Heart right ventricle (tissue), 16 donors: ENCODE measurements at places on chromosomes 6 and 20.

- H3K27me3 ChIP-seq = no peaks in the 10 kb centered on the region
- H3K4me1 ChIP-seq = no peaks in the 10 kb centered on the region
- no peaks in the 10 kb centered on the region for H3K36me3 ChIP-seq
- no peak overlapping the region for H3K27ac ChIP-seq
- DNase-seq = no peak
- H3K4me3 ChIP-seq = no peak overlapping the region
Observed at GRCh38 chr6:69069881-69070280, 434.8 kb downstream of the ADGRB3 start.

- DNase-seq = peak; percentile 47
- H3K27ac ChIP-seq = no peak overlapping the region
- no peaks in the 10 kb centered on the region for H3K36me3 ChIP-seq
- H3K4me1 ChIP-seq = peaks cover 11% of the 10 kb centered on the region
- H3K4me3 ChIP-seq = peak overlapping the region; percentile 55
Observed at GRCh38 chr6:5851261-5851757, 155.4 kb downstream of the NRN1 start.

GRCh38 chr6:154500769-154501577, 9.5 kb downstream of the CNKSR3 start:
- no peaks in the 10 kb centered on the region for H3K27me3 ChIP-seq
- H3K27ac ChIP-seq = no peak overlapping the region
- no peak for DNase-seq
- H3K4me1 ChIP-seq = peaks cover 45% of the 10 kb centered on the region
- no peaks in the 10 kb centered on the region for H3K36me3 ChIP-seq

DNA sequence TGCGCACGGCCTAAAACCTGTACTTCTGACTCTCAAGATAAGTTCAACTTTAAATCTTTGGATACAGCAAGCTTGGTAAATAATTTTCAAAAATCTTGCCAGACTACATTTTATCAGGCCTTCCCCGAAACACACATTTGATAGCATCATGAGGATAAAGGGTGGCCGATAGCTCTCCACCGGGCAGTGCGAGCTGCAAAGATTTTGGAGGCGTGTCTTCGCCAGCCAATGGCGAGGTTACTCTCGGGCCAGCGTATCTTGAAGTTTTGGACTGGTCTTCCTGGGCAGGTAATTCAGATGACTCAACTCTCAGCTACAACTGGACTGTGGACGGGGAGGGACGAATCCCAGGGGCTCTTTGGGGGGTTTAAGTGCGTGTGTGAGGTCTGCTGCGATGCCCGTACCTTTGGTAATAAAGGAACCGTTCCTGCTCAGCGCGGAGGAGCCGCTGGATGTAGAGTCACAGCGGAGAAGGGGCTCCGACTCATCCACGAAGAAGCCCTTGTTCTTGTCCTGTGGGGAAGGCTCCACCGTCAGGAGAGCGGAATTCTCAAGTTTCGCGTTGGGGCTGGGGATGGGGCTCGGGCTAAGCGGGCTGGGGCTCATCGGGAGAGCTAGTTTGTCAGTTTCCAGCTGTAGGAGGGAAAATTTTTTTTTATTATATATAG, 75.3 kb downstream of the TNFRSF21 start:
- no peak overlapping the region for H3K27ac ChIP-seq
- peaks cover 6% of the 10 kb centered on the region for H3K4me1 ChIP-seq
- peaks cover 10% of the 10 kb centered on the region for H3K36me3 ChIP-seq
- H3K27me3 ChIP-seq = no peaks in the 10 kb centered on the region
- H3K4me3 ChIP-seq = no peak overlapping the region
- DNase-seq = no peak

DNA sequence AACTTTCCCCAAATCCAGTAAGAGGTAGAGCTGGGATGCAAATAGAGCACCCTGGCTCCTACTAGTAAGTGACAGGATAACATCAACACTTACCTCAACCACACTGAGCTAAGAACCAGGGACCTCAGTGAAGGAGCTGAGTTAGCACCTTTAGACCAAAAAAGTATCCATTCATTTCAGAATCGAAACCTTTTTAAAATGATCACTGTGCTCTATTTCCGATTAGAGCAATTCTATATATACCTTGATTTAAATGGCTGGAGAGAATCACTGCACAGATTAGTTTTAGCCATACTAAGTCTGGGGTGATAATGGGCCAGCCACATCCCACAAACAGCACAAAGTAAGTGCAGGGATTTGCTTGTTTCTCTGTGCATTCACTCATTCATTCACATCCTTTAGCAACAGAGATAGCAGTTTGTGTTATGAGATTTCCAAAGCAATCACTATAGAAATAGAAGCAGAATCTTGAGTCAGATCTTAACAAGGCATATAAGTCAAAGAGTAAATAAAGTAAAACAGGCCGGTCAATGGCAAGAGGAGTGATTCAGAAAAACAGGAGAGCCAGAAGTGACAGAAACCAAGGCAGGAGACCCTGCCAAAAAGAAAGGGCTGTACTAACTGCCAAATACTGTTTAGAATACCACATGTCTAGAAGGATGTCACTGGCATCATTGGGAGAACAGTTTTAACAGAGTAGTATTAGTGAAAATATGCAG, 136.3 kb downstream of the KIF13A start:
- H3K27me3 ChIP-seq = no peaks in the 10 kb centered on the region
- H3K4me3 ChIP-seq = no peak overlapping the region
- DNase-seq = no peak
- peaks cover 82% of the 10 kb centered on the region for H3K36me3 ChIP-seq
- H3K27ac ChIP-seq = peak overlapping the region; percentile 31
